Smooth muscle cell of the pulmonary artery (primary cell): ENCODE measurements at places on chromosomes 4 and X. TPM values are rescaled to one million over a fixed set of nuclear protein-coding genes. Genes with fewer than 3 reads are reported as not detected.

CD38 gene
- 0.07 TPM in 1 of 2 replicates, not detected in the other for total RNA-seq

CTAG1B gene
- not detected in 2 replicates for total RNA-seq

GRPR gene
- total RNA-seq, result 0.07 TPM in 1 of 2 replicates, not detected in the other

GPR119 gene
- total RNA-seq, result not detected in 2 replicates

MAP9 gene
- total RNA-seq, result 17.1 and 20.3 TPM in 2 replicates

VCX2 gene
- total RNA-seq, result not detected in 2 replicates

SHISA3 gene
- total RNA-seq, result 12.9 and 16.5 TPM in 2 replicates

GYPB gene
- not detected in 2 replicates for total RNA-seq

PAGE2 gene
- not detected in 2 replicates for total RNA-seq

NOX1 gene
- total RNA-seq, result not detected in 2 replicates

ADH4 gene
- total RNA-seq, result 0.10 TPM in 1 of 2 replicates, not detected in the other
